ENCODE measurements at places on chromosomes 7 and 10.

- ATAC-seq = no peak
These were observed 176.8 kb downstream of the THSD7A start for GRCh38 chr7:11655163-11655562.

GRCh38 chr10:106929291-106929895, 235.1 kb downstream of the SORCS1 start:
- no peak for ATAC-seq

GRCh38 chr10:68578974-68579373, 18.8 kb downstream of the TET1 start:
- ATAC-seq = no peak

DNA sequence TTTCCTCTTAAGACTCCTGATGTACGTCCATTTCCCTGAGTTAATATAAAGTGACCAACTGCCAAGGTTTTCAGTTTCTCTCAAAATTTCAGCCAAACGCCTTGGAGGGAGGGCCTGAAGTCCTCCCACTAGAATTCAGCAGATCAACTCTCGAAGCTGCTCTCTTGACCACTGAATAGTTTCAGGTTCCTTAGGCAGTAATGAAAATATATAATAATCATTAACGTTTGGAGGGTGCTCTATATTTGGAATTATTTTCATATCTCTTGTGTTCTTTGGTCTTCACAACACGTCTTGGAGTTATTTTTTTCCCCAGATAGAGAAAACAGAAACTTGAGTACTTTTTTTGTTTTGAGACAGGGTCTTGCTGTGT, 123.6 kb upstream of the SFMBT2 start:
- no peak for ATAC-seq

- ATAC-seq = no peak
These were observed 90.4 kb downstream of the AKR1D1 start for GRCh38 chr7:138166681-138167080.

DNA sequence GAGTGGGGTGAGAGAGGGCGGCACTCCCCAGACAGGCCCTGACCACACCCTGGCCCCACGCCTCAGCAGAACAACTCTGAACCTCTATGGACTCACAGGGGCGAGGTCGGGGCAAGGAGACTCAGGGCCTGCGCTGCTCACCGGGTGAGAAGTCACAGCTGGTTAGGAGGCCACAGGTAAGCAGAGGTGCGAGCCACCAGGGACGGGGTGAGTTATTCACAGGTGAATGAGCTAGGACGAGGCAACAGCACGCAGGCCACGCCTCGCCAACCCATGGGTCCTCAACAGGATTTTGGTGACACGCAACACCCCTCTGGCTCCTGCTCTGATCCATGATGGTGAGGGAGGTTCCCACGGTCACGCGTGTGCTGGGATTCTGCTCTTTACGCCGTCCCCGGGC, 202.5 kb downstream of the ADARB2 start:
- ATAC-seq = peak; percentile 77

GRCh38 chr7:38410056-38410455, 136.6 kb upstream of the TARP start:
- no peak for ATAC-seq

DNA sequence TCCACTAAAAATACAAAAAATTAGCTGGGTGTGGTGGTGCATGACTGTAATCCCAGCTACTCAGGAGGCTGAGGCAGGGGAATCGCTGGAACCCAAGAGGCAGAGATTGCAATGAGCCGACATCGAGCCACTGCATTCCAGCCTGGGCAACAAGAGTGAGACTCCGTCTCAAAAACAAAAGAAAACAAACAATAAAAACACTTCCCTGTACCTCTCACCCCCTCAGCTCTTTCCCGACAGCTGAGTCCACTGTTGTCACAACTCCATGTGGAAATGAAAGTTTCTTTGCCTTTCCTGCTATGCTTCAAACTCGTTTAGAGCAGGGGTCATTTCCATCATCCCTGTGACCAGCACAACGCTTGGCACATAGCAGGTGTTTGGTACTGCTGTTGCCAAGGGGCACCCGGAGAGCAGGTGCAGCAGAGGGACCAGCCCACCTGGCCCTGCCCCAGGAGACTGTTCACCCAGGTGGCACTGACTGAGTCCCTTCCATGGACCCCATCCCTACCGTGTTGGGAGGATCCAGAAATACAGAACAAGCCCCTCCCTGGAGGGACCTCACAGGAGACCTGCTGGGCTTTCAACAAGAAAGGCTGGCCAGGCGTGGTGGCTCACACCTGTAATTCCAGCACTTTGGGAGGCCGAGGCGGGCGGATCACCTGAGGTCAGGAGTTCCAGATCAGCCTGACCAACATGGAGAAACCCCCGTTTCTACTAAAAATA, 4.9 kb downstream of the TMEM130 start:
- ATAC-seq = no peak

GRCh38 chr7:2688409-2689342, 674 bp downstream of the AMZ1 start:
- peak; percentile 6 for ATAC-seq

DNA sequence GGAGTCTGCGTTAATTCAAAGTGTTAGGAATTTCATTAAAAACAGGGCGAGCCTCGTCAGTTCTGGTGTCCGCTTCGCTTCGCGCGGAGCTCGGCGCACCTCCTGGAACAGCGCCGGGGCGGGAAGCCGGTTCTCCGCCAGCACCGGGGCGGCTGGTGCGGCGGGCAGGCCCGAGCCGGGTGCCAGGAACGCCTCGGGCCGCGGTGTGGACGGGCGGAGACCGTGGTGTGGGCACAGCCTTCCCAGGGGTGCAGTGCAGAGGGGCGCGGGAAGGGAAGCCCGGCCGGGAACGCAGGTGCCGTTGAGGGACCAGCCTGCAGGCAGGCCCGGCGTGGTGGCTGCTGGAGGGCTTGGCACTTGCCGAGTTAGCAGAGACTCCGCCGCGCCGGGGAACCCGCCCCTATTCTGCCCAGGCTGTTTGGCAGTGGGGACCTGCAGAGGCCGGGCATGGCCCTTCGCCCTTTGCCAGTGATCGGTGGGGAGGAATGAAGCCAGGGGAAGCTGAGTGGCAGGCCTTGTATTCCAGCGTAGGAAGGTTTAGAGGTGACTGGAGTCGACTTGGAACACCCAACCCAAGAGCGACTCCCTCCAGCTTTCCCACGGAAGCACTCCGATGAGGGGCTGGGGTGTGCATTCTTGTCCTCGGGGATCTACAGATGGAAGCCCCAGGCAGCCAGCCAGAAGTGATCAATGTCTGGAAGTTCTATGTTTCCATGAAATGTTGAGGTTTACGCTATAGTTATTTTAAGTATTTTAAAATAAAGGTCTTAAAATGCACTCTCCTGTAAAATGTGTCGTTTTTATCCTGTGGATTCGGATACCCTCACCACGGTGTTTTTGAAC, 945 bp upstream of the RHEB start:
- peak; percentile 27 for ATAC-seq

DNA sequence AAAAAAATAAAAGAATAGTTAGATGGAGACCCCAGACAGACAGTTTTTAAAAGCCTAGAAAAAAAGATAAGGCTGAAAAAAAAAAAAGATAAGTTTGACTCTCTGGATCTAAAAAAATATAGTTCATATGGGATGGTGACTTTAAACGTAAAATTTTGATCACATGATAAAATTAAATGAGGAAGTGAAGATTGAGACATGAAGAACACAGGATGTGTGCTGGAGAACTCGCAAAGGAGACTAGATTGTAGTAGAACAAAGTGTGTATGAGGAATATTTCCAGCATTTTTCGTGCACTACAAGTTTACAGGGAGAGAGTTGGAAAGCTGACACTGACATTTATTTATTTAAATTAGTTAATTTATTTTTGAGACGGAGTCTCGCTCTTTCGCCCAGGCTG, 286.4 kb downstream of the PRPF18 start:
- no peak for ATAC-seq

- no peak for ATAC-seq
These were observed 67.8 kb downstream of the TBXAS1 start for GRCh38 chr7:139896831-139897230.

- no peak for ATAC-seq
These were observed 8.0 kb downstream of the COA1 start for GRCh38 chr7:43721193-43721806.

GRCh38 chr10:18261063-18261610, 120.9 kb downstream of the CACNB2 start:
- no peak for ATAC-seq

DNA sequence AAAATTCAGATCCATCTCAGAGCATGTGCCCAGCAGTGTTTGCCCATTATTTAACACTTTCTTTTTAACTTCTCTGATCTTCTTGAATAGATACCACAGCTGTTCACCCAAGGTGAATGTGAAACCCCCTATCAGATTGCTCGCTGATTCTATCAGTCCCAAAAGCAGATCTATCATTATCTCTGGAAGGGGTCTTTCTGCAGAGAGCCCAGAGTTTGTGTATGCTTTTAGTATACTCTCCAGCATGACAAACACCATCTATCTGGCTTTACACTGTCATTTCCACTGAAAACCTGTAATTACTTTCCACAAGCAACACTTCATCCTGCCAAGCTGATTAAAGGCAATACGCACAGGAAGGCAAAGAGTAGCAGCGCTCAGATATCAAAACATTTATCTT, 168.2 kb downstream of the CACNA2D1 start:
- ATAC-seq = no peak

- no peak for ATAC-seq
These were observed 73.6 kb upstream of the NEBL start for GRCh38 chr10:20970708-20971107.

DNA sequence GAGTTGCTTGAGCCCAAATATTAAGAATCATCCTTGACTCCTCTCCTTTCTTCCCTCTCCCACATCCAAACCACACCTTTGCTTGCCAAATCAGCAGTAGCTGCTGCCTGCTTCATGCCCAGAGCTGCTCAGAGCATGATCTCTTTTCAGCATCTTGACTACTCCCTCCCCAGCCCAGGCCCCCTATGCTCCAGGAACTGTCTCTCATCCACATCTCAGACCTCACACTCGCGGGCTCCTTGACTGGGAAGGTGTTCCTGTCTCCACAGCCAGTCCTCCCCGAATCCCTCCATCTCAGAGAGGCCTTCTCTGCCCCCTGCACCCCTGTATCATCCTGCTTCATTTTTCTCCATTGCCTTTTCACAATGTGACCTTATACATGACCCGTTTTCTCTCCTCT, 157.0 kb downstream of the DNAJB6 start:
- ATAC-seq = no peak

- ATAC-seq = no peak
These were observed 112.2 kb upstream of the GALNT17 start for GRCh38 chr7:71019706-71020105.

DNA sequence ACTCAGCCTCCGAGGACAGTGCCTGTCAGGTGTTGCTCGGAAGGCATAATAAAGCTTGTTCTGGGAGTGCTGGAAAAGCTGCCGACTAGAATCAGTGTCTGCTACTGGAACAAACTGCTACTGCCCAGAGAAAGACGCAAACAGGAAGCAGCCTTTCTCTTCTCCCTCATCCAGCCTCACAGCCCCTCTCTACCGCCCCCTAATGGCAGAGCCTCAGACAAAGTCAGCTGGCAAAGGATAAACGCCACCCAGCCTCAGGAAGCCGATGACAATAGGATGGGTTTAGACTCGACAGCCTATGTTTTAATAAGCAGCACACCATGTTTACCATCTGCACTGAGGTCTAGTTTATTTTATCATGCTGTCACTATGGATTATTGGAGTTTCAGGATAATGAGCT, 169.5 kb upstream of the LYZL1 start:
- ATAC-seq = peak; percentile 20

DNA sequence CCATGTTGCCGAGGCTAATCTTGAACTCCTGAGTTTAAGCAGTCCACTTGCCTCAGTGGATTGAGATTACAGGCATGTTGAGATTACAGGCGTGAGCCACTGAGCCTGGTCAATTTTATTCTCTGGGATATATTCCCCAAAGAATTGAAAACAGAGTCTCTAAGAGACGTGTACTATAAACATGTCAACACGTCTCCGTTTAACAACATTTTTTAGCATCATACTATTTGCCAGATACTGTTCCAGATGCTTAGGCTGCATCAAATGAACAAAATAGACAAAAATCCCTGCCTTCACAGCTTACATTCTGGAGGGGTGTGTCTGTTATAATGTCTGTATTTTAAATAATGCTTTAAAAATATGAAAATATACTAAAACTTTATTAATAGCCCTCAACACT, 54.1 kb upstream of the PRKG1 start:
- no peak for ATAC-seq

DNA sequence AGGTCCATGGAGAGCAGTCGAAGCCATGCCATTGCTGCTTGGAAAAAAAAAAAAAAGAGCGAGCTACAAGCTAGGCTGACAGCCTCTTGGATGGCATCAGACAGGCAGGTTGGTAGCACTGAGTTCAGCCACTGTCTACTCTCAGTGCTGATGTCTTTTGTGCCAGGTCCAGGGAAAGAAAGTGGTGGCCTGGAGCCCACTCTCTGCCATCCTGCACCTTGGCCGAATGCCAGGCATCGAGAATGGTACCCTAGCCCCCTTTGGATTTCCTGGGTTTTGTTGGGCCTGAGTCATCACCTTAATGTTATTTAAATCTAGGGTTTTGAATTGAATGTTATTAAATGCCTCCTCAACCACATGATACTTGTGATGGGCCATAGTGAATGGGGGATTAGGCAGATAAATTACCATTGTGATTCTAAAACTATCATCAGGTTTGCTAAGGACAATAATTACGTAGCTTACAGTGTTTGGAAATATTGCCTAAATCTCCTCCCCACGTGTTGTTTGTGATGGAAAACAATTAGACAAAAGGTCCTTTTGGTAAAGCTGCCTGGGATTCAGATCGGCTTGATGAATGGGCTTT, 195.7 kb upstream of the GPR26 start:
- no peak for ATAC-seq

DNA sequence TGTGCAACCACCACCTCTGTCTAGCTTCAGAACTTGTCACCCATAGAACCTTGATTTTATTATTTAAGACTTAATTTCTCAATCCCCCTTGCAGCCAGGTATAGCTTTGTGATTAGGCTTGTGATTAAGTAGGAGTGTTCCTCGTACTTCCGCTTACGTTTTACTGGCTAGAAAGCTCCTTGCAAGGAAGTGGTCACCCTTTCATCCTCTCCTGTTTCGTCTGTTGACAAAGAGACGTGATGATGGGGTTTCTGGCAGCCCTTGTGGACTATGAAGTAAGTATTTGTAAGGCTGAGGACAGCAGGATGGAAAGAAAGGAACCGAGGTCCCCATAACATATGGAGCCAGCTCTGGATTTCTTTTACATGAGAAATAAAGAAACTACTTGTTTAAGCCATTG, 86.5 kb upstream of the KDM7A start:
- ATAC-seq = no peak

Data from esophagus mucosa (tissue), 1 donor.